HCT116 (cell line): ENCODE measurements at places on chromosomes 2 and 18. TPM values are rescaled to one million over a fixed set of nuclear protein-coding genes. Genes with fewer than 3 reads are reported as not detected.

GRCh38 chr2:56227811-56228210, 44.0 kb downstream of the CCDC85A start:
- H3K4me3 ChIP-seq = no peak overlapping the region
- no peaks in the 10 kb centered on the region for H3K27me3 ChIP-seq
- no peak for DNase-seq
- peaks cover 21% of the 10 kb centered on the region for H3K4me1 ChIP-seq
- no peak overlapping the region for H3K27ac ChIP-seq

DNA sequence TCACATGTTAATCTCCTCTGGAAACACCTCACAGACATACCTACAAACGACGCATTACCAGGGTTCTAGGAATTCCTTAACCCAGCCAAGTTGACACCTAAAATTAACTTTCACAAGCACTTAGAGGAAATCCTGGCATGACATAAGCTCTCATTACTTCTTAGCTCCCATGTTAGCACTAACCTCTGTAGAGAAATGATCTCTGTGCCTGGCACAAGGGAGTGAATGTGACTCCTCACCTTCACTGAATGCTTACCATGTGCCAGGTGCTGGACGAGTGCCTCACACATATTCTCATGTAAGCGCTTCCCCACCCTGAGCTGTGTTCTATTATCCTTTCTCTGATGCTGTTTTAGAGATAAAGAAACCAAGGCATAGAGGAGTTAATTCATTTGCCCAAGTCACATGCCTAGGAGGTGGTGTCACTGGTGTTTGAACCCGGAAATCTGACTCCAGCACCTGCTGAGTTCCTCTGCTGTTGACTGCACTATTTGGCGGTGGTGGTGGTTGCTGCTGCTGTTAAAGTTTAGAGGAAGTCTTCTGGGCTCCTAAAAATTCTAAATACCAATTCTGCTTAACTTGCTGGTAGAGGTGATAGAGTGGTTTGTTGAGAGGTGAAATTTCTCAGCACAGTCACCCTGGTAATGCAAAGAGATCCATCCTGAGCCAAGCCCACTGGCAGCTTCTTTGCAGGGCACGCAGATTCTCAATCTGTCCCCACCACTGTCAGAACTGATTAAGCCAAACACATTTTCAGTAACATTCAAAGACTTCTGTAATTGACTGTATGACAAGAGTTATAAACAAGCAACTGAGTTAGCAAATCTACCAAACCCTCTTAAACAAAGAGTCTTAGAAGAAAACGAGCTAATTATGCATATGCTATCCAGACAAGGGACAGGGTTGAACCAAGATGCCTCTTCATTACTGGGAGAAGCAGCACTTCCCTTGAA, 200.3 kb downstream of the CMPK2 start:
- no peak overlapping the region for H3K4me3 ChIP-seq
- H3K27ac ChIP-seq = no peak overlapping the region
- H3K4me1 ChIP-seq = no peaks in the 10 kb centered on the region
- H3K27me3 ChIP-seq = no peaks in the 10 kb centered on the region
- no peak for DNase-seq

GRCh38 chr2:168874368-168875054, 15.7 kb downstream of the SPC25 start:
- no peak overlapping the region for H3K27ac ChIP-seq
- H3K27me3 ChIP-seq = no peaks in the 10 kb centered on the region
- H3K4me1 ChIP-seq = no peaks in the 10 kb centered on the region
- no peak for DNase-seq
- no peaks in the 10 kb centered on the region; the same call in 1 of the 2 replicates for H3K36me3 ChIP-seq

EHBP1 gene
- total RNA-seq = 89.9 TPM

AQP12B gene
- total RNA-seq = not detected

- H3K27me3 ChIP-seq = no peaks in the 10 kb centered on the region
- no peak for DNase-seq
- H3K27ac ChIP-seq = no peak overlapping the region
- no peaks in the 10 kb centered on the region for H3K4me1 ChIP-seq
- no peaks in the 10 kb centered on the region; the same call in 1 of the 2 replicates for H3K36me3 ChIP-seq
Measured at GRCh38 chr18:9260388-9261380, 73.9 kb upstream of the TWSG1 start.

SP9 gene
- total RNA-seq = 0.69 TPM

DNA sequence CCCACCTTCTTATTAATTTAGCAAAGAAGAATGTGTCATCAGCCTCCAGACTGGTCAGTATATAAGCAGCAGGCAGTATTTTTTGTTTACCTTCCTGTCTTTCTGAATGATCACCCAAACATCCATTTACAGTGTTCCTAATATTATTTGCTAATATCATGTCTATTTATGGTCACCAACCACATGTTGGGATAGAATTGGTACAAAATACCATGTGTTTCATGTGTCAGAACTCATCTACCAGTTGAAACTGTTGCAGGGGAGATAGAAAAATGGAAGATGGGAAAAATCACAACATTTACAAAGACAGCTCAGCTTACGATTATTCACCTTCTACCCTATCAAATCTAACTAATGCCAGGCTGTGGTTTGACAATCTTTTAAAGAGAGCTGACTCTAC, 66.2 kb downstream of the ANKRD44 start:
- H3K27ac ChIP-seq = no peak overlapping the region
- no peaks in the 10 kb centered on the region for H3K4me1 ChIP-seq
- DNase-seq = no peak
- no peak overlapping the region for H3K4me3 ChIP-seq
- no peaks in the 10 kb centered on the region for H3K36me3 ChIP-seq

TMEM200C gene
- not detected for total RNA-seq

DNA sequence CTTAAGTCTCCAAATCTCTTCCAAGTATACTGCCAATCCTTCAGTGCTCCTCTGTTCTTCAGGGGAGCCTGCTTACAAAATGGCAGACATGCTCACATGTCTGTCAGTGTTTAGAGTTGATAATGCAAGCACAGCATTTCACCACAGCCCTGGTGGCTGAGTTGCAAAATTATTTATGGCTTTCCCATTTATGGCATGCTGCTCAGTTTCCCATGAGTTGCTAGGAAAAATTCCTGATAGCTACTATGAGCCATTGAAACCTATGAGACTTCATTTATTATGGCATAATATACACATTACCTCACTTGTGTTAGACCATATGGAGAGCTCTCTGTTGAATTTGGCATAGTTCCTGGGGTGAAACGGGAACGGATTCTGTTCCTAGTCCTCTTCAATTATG, 448.7 kb upstream of the TCF4 start:
- no peaks in the 10 kb centered on the region for H3K4me1 ChIP-seq
- H3K4me3 ChIP-seq = no peak overlapping the region
- H3K27me3 ChIP-seq = no peaks in the 10 kb centered on the region
- no peaks in the 10 kb centered on the region for H3K36me3 ChIP-seq
- no peak overlapping the region for H3K27ac ChIP-seq
- DNase-seq = no peak

GRCh38 chr2:75428646-75429443, 131.9 kb downstream of the EVA1A start:
- no peak overlapping the region; the same call in 1 of the 2 replicates for H3K27ac ChIP-seq
- no peak for DNase-seq
- H3K4me1 ChIP-seq = peaks cover 15% of the 10 kb centered on the region
- H3K36me3 ChIP-seq = no peaks in the 10 kb centered on the region
- H3K4me3 ChIP-seq = 0 out of 2 replicates have a peak overlapping the region, but pooled peaks have one; percentile 8

DNA sequence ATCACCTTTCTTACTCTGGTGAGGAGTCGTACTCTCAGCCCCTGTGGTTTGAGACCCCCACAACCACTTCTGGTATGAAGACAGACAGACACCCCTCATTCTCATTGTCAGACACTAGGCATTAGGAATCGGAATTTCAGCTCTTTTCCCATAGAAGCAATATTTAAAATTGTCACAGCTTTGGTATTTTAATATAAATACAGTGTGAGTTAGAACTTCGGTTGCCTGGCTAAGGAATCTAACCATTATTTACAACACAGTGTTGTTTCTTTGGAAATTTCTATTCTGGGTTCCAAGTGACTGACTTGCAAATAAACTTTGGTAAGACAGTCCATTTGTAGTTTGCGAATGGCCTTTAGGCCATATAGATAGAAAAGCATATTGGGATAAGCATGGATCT, 318.1 kb downstream of the PARD3B start:
- no peak overlapping the region for H3K4me3 ChIP-seq
- H3K36me3 ChIP-seq = no peaks in the 10 kb centered on the region
- no peak overlapping the region for H3K27ac ChIP-seq
- DNase-seq = no peak
- H3K27me3 ChIP-seq = no peaks in the 10 kb centered on the region

GRCh38 chr18:58502628-58503027, 126.3 kb downstream of the ALPK2 start:
- no peak overlapping the region for H3K27ac ChIP-seq
- no peaks in the 10 kb centered on the region for H3K36me3 ChIP-seq
- no peak for DNase-seq
- H3K4me3 ChIP-seq = no peak overlapping the region
- no peaks in the 10 kb centered on the region for H3K27me3 ChIP-seq
- no peaks in the 10 kb centered on the region for H3K4me1 ChIP-seq

HTRA2 gene
- 36.2 TPM for total RNA-seq

DNA sequence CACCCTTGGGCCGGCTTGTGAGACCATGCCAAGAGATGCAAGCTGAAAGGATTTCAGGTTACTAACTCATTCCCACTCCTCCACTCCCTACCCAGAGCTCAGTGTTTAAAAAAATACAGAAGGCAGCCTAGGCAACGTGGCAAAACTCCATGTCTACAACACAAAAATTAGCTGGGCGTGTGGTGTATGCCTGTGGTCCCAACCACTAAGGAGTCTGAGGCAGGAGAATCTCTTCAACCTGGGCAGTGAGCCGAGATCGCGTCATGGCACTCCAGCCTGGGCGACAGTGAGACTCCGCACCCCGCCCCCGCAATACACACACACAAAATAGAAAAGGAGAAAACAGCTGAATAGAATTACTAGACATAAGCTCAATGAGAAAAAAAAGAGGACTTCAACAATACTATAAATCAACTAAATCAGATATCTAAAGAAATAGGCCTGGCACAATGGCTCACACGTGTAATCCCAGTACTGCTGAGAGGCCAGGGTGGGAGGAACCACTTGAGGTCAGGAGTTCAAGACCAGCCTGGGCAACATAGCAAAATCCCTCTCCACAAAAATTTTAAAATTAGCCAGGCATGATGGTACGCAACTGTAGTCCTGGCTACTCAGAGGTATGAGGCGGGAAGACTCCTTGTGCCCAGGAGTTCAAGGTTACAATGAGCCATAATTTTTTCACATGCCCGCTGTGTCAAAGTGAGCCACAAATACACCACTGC, 10.1 kb downstream of the IWS1 start:
- H3K4me1 ChIP-seq = no peaks in the 10 kb centered on the region
- H3K4me3 ChIP-seq = no peak overlapping the region
- no peak for DNase-seq
- H3K36me3 ChIP-seq = peaks cover 4% of the 10 kb centered on the region

ARHGAP28 gene
- total RNA-seq = not detected

- H3K4me1 ChIP-seq = peaks cover 61% of the 10 kb centered on the region
- no peaks in the 10 kb centered on the region for H3K27me3 ChIP-seq
- no peaks in the 10 kb centered on the region for H3K36me3 ChIP-seq
- peak overlapping the region; percentile 11; the same call in 1 of the 2 replicates for H3K4me3 ChIP-seq
- H3K27ac ChIP-seq = peak overlapping the region; percentile 83
Measured at GRCh38 chr2:84958135-84959059, 12.6 kb upstream of the KCMF1 start.

TAF4B gene
- 17.8 TPM for total RNA-seq

DNA sequence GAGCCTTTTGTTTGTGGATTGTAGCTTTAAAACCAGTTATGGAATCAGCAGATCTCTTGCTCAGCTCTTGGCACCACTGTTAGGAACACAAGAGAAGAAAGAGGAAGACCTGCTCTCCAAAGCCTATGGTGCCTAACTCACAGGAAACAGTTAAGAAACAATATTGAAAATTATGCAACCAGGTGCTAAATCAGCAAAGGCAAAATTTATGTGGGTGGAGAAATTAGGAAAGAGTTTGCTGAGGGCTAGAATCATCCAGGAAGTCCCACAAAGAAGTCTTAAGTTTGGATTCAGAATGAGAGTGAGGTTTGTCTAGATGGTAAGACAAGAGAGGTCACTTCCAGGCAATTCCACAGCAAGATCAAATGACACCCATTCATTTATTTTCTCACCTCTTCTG, 49.4 kb downstream of the AOX1 start:
- no peaks in the 10 kb centered on the region for H3K4me1 ChIP-seq
- DNase-seq = no peak
- no peaks in the 10 kb centered on the region for H3K36me3 ChIP-seq
- no peak overlapping the region for H3K27ac ChIP-seq
- no peaks in the 10 kb centered on the region for H3K27me3 ChIP-seq

DNA sequence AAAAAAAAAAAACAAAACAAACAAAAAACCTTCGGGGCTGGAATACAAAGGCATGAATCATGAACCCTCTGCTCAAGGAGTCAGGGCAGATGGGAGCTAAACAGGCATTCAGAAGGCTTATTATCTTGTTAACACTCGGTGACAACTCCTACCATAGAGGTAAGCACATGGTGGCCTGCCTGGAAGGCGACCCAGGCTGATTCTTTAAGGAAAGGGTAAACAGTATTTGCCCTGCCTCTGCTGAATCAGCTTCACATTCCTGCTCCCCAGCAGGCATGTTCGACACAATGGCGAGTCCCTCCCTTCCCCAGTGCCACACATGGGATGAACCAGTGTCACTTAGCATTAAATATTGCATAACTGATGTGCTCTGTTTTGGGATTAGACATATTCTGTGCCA, 191.9 kb downstream of the ARL4C start:
- no peaks in the 10 kb centered on the region for H3K36me3 ChIP-seq
- H3K4me1 ChIP-seq = no peaks in the 10 kb centered on the region; the same call in 1 of the 2 replicates
- no peak for DNase-seq
- no peak overlapping the region for H3K4me3 ChIP-seq
- no peak overlapping the region for H3K27ac ChIP-seq
- H3K27me3 ChIP-seq = no peaks in the 10 kb centered on the region

DNA sequence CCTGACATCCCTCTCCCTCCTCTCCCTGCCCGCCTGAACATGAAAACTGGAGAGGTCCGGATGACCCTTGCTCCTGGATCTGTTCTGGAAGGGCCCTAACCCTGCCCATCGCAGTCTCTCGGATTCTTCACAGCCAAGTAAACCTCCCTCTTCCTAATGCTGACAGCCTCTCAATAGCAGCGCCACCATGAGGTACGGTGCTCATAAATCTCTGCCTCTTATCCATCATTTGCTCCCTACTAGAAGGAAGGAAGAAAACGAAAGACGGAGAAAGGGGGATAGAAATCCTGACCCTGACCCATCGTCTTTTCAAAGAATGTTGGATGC, 257.9 kb downstream of the BCL11A start:
- peaks cover 17% of the 10 kb centered on the region; the same call in 1 of the 2 replicates for H3K27me3 ChIP-seq
- no peaks in the 10 kb centered on the region for H3K4me1 ChIP-seq
- H3K4me3 ChIP-seq = no peak overlapping the region
